ENCODE measurements at places on chromosomes 7 and 10.

DNA sequence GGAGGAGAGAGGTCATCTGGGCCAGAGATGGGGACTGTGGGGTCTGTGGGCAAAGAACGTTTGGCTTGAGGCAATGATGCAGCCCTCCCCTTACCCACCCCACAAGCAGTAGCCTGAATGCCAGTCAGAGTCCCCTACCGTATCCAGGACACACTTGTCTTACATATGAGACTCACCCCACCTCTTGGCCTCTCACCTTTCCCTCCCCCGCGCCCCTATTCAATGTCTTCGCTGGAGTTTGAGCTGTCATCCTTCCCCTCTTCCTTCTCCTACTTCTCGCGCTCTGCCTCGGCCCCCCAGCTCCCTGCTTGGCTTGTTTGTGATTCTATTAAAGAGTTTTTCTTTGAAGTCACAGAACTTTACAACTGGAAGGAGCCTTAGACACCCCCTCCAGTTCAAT lies 8.9 kb downstream of the PRRT4 start:
- DNase-seq = no peak

DNA sequence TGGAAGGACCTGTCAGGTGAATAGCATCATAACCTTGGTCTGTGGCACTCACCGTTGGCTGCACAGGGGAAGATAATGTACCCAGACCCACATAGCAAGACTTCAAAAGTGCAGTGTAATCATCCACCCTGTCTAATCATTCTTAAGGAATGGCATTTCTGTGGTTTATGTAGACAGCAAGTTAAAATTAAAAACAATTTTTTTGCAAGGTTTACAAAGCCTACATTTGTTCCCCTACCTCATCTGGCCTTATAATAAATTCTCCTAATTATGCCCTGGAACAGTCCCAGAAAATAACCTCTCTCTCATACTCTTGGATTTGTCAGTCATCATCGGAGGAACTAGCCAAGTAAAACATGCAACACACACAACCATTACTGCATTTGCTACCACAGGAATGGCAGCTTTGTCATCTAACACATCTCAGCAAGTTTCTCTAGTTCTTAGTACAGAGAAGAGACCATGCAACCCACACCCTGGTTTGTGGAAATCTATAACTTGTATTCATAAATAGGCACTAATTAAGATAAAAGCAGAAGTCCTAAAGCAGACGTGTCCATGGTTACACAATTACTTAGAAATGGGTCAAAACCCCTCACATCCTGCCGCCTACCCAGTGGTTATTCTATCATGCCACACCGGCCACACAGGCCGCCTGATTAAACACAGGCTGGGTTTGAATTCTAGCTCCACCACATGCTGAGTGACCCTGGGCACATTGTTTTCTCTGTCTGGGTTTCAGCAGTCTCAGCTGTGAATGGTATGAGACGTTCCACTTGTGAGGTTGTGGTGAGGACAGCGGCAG lies 19.1 kb downstream of the ABLIM1 start:
- DNase-seq = peak; percentile 97

- DNase-seq = peak; percentile 32
These were observed 45.3 kb downstream of the ZNF777 start for GRCh38 chr7:149415391-149416071.

GRCh38 chr10:78269060-78269459 lies 235.4 kb downstream of the RPS24 start:
- DNase-seq = no peak

- peak; percentile 74 for DNase-seq
These were observed 261.1 kb upstream of the CSTF2T start for GRCh38 chr10:51960494-51960895.

DNA sequence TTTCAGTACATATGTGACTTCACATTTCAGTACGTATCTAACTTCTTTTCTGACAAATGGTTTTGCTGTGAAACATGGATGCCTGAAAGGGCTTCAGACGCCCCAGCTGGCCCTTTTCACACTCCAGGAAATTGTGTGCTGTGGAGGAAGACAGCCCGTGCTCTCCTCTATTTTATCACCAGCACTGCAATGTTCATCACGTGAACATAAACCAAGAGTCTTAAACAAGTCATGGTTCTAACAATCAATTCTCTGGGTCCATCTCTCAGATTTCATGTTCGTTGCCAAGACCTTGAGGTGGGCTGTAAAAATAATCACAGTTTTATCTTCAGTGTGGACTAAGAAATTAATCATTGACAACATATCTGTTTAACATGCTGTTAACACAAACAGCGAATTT lies 141.2 kb downstream of the WDR37 start:
- DNase-seq = no peak

DNA sequence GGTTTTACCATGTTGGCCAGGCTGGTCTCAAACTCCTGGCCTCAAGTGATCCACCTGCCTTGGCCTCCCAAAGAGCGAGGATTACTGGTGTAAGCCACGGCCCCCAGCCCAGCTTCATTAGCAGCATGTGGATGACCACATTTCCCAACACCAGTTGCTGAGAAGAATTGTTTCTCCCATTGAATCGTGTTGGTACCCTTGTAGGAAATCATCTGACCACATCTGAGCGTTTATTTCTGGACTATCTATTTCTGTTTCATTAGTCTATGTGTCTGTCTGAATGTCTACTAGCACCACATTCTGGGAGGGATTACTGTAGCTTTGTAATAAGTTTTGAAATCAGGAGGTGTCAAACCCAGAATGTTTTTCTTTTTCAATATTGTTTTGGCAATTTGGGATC lies 89.6 kb downstream of the LCOR start:
- DNase-seq = no peak

DNA sequence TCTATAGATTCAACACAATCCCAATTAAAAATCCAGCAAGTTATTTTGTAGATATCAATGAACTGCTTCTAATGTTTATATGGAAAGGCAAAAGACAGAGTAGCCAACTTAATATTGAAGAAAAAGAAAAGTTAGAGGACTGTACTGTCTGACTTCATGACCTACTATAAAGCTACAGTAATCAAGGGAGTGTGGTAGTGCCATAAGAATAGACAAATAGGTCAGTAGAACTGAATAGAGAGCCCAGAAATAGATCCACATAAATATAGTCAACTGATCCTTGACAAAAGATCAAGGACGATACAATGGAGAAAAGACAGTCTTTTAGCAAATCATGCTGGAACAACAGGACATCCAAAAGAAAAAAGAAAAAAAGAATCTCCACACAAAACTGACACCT lies 7.4 kb upstream of the EEPD1 start:
- no peak for DNase-seq

GRCh38 chr7:88147341-88147740 lies 72.5 kb downstream of the SRI start:
- DNase-seq = no peak

GRCh38 chr7:35411331-35411730 lies 157.4 kb upstream of the TBX20 start:
- DNase-seq = no peak

GRCh38 chr7:15481132-15481531 lies 80.7 kb downstream of the AGMO start:
- no peak for DNase-seq

- DNase-seq = no peak
These were observed 36.6 kb downstream of the RASGEF1A start for GRCh38 chr10:43230101-43230908.

GRCh38 chr7:23164846-23165245 lies 17.0 kb upstream of the NUP42 start:
- DNase-seq = no peak

- DNase-seq = no peak
These were observed 36.3 kb downstream of the ARHGAP22 start for GRCh38 chr10:48568546-48568945.

- no peak for DNase-seq
These were observed 32.5 kb downstream of the MXI1 start for GRCh38 chr10:110239892-110240291.

DNA sequence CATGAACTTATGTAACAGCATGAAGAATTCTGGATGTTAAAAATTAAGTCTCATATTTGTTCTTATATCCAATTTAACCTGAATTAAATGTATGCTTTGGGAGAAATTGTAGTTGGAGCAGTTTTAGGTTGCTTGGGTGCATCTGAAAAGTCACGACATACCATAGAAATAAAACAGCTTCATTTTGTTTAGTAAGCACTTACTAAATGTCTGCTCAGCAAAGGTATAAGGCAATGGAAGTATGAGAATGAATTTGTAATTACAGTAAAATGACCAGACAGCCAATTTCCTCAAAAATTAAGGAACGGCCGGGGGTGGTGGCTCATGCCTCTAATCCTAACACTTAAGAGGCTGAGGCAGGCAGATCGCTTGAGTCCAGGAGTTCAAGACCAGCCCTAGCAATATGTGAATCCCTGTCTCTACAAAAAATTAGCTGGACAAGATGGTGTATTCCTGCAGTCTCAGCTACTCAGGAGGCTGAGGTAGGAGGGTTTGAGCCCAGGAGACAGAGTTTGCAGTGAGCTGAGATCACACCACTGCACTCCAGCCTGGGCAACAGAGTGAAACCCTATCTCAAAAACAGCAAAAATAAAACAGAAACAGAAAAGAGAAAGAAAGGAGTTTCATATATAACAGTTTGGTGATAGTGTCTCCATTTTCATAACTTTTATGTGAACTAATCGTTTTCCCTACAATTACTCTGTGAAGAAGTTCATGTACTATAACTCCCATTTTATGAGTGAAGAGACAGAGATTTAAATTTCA lies 47.2 kb upstream of the KLF6 start:
- DNase-seq = no peak
